ENCODE measurements at places on chromosomes 13 and 19.

DNA sequence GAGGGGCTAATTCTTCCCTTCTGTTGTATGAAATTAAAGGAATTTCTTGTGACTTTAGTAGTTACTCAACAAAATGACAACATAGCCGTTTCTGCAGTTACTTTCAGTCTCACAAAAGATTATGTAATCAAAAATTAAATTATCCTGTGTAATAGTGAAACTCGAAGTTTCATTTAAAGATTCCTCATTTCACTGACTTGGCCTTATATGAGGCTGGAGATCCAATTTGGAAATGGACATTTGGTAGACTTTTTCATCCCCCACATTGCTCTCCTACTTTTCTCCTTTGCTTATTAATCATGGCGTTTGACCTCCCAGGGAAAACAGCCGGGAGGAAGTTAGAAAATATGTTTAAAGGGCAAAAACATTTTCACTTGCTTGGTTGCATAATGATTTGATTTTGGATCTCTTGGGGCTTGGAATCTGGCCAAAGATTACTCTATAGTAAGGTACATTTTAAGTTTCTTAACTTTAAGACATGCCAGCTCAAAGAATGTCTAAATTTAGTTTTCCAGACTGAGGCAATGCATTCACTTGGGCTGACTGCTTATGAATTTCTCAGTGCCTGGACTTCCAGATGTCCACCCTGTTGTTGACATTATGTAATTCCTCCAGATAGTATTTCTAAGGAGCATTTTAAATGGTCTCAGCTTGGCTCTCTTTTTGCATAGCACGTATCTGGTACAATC lies 1364.9 kb upstream of the MIR17HG start:
- no peak for DNase-seq

DNA sequence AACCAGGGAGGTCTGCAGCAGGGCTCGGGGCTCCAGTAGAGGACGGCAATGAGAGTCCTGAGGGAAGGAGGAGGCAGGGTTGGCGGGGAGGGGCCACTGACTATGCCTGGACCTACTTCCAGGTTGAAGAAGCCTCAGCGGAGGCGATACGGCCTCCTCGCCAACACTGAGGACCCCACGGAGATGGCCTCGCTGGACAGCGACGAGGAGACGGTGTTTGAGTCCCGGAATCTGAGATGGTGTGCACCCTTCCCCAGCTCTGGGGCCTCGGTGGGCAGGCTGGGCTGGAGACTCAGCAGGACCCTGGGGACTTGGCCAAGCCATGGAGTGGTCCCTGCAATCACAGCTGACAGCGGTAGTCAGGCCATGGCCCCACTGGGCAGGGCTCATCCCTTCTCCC lies 1.7 kb downstream of the FAM174C start:
- DNase-seq: no peak

- no peak for DNase-seq
These were observed 15.7 kb downstream of the CCDC124 start for GRCh38 chr19:17948514-17948900.

DNA sequence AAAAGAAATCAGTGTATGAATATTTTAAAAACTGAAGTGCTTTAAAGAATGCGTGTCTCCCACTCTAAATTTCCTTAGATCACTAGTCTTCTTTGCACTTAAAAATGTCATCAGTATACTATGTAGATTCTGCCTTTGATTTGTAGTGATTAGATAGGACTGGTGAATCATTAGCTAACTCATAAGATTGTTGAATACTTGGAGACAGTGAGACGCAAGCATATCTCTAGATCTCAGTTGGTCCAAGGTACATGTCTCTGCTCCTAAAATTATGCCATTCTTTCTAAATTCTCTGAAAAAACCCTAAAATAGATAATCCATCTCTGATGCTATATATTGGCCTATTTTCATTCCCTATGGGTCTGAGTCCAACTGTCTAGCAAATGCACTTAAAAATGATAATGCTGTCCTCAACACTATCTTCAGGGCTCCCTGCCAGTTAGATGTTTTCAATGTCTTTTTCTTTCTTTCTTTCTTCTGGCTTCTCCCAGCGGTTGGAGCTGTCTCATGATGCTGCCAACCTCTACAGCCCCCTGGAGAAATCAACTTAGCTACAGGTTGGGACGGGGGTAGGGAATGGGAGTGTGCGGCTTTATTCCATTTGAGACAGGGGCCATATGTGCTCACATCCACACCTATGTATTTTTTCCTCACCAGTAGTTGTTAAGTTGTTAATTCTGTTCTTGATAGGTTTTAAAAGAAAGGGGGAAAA lies 301.0 kb downstream of the NDFIP2 start:
- no peak for DNase-seq

DNA sequence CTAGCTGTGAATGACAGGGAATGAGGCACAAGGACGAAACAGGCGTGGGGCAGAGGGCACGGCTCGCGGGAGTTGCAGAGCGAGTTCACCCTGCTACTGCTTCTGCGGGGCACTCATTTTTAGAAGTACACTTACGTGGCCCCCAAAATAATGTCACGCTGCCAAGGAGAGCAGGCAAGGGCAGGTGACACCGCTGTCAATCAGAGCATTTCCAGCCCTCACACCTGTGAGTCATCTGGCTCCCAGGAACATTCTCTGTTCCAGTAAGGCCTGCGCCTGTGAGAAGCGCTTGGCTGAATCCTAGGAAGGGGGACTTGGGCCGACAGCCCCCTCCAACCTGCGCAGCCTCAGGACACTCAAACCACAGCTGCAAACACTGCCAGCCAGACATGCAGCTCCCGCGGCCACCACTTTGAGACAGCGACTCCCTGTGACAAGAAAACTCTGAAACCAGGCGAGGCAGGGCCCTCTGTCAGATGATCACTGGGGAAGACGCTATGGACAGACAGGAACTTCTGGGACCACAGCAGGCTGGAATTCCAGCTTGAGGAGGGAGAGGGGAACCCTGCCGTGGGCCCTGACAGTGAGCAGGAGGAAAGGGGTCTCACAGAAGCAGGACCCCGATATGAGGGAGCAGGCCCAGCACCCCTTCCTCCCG lies 12.7 kb downstream of the DOT1L start:
- DNase-seq: no peak

DNA sequence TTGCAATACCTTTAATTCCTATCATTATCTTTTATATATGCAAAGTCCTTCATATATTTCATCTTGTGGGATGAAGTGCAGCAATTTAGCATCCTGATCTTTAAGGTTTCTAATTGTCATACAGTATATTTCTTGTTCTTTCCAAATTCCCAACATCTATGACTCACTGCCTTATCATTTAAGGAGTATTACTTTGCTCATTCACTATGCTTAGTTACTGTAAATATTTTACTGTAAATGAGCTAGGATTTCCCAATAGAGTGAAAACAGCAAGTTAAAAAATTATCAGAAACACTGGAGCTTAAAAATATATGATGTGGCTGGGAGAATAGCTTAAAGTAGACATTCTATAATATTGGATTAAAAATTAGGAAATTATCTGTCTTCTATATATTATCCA lies 69.9 kb downstream of the SLITRK6 start:
- no peak for DNase-seq

- no peak for DNase-seq
These were observed 2.2 kb upstream of the TNFSF13B start for GRCh38 chr13:108267347-108267746.

DNA sequence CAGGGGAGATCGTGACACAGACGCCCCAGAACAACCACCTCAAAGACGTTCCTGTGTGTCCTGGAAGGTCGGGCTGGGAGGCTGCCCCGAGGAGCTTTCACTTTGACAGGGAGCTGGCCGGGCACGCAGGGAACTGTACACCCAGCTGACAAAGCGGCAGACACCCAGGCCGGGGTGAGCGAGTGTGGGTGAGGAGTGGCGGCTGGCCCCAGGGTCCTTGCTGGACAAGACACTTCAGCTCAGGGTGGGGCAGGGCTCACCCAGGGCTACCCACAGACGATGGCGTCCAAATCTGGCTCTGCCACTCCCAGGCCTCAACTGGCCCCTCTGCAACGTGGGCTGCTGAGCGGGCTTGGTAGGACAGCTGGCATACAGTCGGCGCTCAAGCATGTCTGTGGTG lies 2.0 kb downstream of the FGF22 start:
- no peak for DNase-seq

DNA sequence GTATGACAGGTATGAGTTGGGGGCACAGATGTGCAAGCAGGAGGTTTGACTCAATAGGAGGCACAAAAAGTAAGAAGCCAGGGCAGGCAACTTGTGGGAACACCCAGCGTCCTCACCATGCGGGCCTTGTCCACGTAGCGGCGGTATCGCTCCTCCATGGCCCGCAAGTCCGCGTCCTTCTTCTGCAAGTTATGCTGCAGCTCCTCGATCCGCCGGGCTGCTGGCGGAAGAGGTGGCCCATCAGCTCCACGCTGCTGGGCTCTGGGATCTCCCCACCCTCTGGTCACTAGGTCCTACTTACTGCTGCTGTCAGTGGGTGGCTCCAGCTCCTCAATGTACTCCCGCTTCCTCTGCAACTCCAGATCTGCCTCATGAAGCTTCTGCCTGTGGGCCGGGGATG lies 10.7 kb downstream of the HOOK2 start:
- no peak for DNase-seq

DNA sequence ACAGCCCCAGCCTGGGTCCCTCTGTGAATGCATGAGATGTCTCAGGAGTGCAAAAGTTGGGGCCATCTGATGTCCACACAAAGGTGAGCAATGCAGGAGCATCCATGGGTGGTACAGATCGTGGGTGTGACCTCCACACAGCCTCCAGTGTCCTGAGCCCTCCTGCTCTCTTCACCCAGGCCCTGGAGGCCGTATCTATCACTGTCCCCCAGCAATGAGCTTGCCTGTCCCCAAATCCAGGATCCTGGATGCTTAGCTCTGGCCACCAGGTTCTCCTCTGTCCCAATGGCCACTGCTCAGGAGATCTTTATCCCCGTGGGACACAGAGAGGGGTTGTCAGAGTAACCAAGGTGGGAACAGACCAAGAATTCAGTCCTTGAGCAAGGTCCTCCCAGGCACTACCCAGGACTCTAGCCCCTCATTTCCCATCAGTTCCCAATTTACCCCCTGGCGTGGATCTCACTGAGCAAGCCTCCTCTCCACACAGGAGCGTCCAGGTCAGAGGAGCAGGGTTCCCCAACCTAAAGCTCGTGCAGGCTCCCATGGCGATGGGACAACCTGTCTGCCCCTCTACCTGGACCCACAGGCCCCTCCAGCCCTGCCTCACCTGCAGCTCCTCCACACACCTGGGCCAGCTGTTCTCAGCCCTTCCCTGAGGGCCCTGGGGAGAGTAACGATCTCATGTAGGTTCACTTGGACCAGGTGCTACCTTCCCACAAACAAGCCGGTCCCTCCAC lies 11.3 kb downstream of the CEACAM21 start:
- DNase-seq: no peak

DNA sequence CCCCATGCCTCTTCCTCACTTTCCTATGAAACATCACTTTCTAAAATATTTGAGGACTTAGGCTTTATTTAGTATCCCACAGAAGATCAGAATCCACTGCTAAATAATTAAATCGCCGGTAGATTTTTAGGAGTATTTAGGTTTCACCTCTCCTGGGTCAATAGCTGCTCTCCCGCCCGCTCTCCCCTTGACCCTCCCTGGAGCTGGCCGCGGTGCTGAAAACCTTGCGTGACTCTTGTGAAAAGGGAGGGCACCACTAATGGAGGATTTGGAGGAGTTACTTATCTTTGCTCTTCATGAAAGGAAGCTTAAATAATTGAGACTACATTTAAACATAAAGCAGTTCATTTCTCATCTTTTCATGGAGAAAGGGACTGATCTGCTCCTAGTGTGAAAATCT lies 14.1 kb downstream of the POU4F1 start:
- DNase-seq: no peak

- DNase-seq: no peak
These were observed 120.6 kb upstream of the GPR12 start for GRCh38 chr13:26881154-26881553.

DNA sequence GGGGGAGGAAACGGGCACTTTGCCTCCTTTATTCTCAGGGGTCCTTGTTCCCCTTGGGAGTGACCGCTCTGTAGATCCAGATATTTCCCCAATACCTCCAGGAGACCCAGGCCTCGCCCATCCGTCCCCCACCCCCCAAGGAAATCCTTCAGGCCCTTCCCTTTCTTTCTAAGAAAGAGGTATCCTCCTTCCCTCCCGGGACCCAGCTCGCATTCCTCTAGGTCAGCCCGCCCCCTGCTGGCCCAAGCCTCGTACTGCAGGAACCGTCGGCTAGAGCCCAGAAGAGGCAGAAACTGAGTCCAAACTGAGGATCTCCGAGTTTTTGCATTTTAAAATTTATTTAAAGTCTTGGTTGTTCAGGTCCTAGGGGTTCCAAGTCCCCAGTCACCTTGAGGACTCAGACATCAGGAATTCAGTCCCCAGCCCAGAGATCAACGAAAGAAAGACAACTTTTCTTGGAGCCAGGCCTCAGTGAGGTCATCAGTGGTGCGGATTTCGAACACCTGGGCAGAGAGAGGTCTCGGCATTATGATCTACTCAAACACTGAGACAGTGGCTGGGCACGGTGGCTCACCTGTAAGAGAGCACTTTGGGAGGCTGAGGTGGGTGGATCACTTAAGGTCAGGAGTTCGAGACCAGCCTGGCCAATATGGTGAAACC lies 7.5 kb upstream of the LRFN1 start:
- DNase-seq: peak; percentile 87

DNA sequence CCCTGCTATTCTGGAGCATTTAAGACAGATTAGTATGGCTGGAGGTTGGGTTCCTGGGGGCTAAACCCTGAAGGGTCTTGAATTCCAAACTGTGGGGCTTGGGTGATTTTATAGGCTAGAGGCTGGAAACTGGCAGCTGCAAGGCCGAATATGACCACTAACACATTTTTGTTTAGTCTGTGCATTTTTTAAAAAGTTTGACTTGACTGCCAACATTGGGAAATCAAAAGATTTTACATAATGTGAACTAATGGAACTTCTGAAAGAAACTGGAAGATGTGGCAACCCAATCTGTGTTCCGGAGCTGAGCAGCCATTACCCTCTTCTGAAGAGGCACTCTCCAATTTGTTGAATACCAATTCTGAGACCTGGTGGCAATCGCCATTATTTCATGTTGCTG lies 5.1 kb downstream of the ZNF784 start:
- DNase-seq: no peak

DNA sequence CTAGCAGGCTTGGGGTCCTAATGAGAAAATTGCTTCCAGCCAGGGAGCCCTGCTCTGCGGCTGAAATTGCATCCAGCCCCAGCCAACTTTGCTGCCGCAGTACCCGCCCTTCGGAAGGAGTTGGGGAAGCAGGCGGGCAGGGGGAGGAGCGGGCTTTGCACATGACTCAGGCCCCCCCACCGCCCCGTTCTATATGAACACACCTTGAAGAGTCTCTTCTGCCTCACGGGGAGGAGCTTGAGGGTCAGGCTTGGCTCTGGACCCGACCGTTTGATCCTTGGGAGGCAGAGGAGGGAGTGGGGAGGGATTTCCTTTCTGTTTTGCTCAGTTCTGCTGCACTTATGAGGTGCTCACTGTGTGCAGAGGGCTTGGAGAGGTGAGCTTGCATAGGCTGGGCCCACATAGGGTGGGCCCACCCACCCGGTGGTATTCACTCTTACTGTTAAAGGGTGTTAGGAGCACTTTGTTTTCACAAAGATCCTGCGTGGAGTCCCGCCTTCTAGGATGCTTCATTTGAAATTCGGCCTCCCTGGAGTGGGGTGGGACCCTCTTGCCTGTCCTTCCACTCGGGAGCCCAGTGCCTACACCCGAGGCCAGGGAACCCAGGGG lies 46.5 kb downstream of the LYL1 start:
- DNase-seq: no peak
